Activated CD8-positive, alpha-beta T cell treated with anti-CD3 and anti-CD28 coated beads for 36 hours (primary cell): ENCODE measurements at places on chromosomes 7 and 10.

DNA sequence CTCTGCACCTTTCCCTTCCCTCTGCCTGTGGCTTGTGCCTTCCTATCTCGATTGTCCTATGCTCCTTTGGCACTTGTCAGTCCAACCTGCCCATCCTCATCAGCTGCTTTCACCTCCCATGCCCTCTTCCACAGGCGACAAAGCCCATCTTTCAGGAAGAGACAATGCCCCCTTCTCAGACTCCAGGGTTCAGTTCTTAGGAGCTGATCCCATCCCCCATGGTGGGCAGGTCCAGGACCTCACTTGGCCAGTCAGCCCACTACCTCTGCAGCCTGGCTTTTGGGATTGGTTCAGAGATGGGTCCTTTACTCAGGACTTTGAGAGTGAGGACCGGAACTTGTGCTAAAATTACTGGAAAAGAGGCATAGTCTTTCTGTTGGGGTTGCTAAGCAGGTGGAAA, 74.0 kb upstream of the NANOS1 start:
- DNase-seq: no peak

DNA sequence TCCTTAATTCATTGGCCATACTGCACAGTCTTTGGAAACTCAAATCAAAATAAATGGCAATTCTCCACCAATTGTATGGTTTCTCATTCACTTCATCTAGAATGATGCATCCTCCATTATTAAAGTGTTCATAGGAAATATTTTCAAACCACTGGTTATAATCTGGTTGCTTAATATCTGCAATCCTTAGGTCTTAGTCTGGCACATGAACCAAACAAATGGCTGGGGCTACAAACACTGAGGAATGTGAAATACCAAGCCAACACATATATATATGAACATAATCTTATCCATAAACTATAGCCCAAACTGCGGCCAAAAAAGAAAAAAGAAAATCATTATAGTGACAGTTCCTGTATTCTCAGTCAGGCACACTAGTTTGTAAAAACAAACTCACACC, 5.7 kb upstream of the MSS51 start:
- no peak for DNase-seq

DNA sequence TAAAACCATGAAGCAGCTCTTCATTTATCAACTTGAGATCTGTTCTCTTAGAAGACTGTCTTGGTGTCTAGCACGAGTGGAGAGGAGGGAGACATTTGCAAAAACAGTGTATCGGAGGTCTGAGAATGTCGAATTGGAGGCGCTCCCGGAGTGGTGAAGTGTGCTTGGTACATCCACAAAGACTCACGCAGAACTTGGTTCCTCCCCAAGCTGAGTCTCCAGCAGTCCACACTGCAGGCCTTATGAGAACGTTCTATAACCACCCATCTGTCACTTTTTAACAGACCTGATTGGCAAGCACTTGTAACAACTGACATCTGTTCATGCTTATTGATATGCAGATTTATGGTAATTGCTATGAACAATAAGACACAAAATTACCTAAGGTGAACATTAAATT, 261.6 kb downstream of the CELF2 start:
- no peak for DNase-seq

GRCh38 chr10:114021154-114021553, 22.5 kb upstream of the ADRB1 start:
- DNase-seq: no peak

GRCh38 chr10:14571866-14572507, 202.7 kb downstream of the FAM107B start:
- peak; percentile 81 for DNase-seq

GRCh38 chr10:4494551-4494950, 331.5 kb upstream of the AKR1E2 start:
- DNase-seq: no peak

GRCh38 chr10:132129431-132129830, 57.3 kb upstream of the DPYSL4 start:
- DNase-seq: no peak

GRCh38 chr10:79254333-79255006, 92.8 kb upstream of the PPIF start:
- DNase-seq: no peak
